ENCODE measurements at places on chromosomes 7 and 10.

DNA sequence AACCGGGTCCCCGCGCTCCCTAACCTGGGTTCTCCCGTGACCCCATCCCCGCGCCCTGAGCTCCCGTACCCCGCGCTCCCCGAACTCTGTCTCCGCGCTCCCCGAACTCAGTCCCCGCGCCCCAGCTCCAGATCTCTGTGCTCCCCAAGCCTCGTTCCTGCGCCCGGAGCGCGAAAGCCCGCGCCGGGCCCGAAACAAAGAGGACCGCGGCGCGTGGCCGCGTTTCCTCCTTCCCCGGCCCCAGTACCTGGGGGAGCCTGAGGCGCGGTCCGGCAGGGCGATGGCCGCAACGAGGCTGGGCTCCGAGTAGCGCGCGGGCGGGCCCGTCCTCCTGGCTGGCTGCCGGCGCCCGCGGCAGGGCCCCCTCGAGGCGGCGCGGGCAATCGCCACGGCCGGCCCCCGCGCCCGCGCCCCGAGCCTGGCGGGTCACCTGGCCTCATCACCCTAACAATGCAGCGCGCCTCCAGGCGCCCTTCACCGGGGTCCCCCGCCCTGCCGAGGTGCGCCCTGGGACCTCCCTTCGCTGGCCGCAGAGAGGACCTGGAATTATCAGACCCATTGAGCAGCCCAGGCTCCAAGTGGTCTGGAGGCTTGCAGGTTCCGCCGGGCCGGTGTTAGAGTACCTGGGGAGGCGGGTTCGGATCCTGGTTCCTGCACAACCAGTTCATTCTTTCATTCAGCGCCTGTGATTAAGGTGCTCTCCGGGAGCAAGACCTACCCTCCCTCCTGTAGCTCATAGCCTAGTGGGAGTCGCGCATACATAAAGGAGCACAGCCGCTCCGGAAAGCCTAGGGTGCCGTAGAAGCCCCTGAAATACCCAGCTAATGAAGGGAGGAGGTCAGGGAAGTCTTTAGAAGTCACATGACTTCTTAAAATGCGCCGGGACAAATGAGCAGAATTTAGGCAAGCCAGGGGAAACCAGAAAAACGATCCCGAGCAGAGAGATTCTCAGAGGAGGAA, at the start of gene TNS3:
TNS3 (minus strand) TSS at position 308 of the 960 bp plus-strand sequence. CDS start 142,475 bp downstream, outside the sequence.
- DNase-seq, result no peak

- no peak for DNase-seq
Observed at GRCh38 chr10:10020945-10021344, 996.7 kb upstream of the CELF2 start.

- no peak for DNase-seq
Observed at GRCh38 chr10:114504769-114505579, 100.7 kb upstream of the AFAP1L2 start.

DNA sequence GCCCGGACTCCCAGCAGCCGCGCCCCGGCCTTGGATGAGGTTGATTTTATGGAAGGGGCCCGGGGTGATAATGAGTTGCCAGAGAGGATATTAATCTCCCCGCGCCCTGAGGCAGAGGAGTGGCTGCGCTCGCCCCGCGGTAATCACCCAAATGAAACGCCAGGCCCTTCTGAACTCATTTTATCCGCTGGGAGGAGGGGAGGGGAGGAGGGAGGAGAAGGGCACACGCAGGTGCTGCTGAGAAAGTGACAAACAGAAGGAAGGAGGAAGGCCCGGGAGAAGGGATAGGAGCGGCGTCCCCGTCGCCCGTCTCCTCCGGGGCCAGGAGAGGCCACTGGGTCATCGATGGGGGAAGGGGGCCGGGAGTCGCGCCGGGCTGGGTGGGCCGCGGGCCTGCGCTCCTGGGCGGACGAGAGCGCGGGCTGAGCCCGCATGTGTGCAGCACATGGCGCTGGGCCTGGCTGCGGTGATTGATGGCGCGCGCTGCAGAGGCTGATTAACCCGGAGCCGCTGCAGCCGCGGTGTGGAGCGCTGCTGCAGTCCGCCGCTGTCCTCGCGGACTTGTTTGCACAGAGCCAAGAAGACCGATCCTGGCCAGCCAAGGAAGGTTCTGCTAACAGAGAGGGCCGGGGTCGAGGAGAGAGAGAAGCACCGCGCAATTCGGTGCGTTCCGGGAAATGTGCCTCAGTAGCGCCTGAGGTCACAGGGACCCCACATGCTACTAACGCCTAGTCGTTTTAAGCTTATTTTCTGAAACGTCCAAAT, 6.5 kb downstream of the MNX1 start:
- no peak for DNase-seq

GRCh38 chr10:122264436-122264835, 6.7 kb upstream of the BTBD16 start:
- no peak for DNase-seq

DNA sequence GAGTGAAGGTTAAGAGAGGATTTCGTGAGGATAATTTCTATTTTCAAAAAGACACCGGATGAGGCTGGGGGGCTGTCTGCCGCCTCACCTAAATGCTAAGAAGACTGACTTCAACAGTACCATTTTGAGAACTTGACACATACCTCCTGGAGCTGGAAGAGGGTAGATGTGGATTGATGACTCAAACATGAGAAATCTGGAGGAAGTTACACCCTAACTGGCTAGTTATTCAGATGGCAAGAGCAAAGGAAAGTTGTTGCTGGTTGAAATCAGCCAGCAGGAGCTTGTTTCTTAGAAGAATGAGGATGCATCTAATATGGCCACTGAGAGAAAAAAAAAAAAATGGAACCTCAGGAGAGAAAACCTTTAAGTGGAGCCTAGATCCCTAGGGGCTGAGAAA, 76.2 kb upstream of the KIAA1217 start:
- no peak for DNase-seq

DNA sequence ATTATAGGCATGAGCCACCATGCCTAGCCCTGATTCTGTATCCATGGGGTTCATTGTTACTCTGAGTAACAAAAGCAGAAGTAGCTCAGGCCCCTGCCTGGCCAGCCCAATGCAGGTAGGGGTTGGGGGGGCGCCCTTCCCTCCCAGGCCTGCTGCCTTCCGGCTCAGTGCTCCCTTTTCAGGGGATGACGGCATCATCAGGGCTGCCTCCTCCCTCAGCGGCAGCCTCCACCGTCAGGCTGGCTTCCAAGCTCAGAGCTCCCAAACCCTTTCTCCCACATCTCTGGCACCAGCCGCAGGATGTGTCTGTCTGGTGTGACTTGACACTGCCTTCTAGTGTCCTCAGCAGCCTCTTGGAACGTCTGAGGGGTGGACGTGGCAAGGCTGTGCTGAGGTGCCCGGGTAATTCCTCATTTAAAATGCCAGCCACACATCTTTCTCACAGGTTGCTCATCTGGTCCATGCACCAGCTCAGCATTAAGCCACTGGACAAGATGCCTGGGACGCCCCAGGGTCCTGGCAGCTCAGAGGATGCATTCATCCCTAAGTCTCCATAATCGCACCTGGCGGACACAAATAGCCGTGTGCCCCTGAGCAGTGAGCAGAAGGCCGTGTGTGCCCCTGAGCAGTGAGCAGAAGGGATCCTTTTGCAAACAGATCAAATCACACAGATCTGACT, 38.2 kb downstream of the PAPOLB start:
- DNase-seq, result no peak

DNA sequence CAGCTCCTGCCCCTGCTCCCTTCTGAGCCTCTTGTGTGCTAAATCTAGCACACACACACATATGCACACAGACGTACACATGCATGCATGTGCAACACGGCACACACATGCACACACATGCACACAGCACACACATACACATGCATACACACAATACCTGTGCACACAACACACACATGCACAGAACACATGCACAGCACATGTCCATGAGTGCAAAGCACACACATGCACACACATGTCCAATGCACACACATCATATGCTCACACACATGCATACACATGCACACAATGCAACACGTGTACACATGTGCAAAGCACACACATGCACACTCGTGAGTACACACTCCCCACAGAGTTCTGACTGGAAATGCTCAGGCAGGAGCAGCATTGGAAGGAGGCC, 115.0 kb downstream of the WDR37 start:
- DNase-seq, result no peak

DNA sequence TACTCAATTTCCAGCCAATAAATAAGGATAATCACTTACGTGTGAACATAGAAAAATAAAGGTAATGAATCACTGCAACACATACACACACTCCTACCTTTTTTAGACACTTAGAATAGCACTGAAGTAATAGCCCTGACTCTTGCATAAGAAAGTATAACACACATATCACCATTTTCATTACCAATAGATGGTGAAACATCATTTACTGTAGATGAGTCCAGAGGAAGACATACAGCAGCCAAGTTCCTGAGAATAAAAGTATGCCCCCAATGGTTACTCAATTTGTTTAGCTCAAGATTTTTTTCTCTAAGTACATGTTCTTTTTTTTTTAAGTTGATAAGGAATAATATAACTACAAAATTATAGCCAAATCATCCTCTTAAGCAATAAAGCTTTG, 316.3 kb downstream of the PARD3 start:
- no peak for DNase-seq

- no peak for DNase-seq
Observed at GRCh38 chr10:86815640-86816039, 59.2 kb downstream of the BMPR1A start.

GRCh38 chr10:34814913-34815184, 247 bp downstream of the PARD3 start:
- no peak for DNase-seq

- DNase-seq, result no peak
Observed at GRCh38 chr10:119191881-119192280, 13.3 kb upstream of the PRDX3 start.

- no peak for DNase-seq
Observed at GRCh38 chr7:105794741-105795729, 81.4 kb downstream of the ATXN7L1 start.

DNA sequence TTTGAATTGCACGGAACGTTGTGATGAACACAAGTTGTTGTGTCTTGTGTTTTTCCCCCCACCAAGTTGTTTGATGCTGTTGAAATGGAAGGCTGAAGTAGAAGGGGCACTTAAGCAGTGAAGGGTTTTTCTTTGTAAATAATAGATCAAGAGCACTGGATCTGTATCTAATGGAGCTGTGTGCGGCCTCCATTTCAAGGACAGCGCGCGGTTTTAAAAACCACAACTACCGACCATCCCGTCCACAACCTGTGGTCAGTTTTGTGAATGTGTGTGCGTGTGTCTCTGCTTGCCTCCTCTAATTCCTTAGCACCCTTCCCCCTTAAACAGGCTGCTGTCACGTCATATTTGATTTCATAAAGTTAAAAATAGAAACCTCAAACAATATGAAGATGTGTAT, 165.5 kb downstream of the TCF7L2 start:
- DNase-seq, result no peak

- DNase-seq, result no peak
Observed at GRCh38 chr7:30468791-30469190, 9.8 kb downstream of the NOD1 start.

DNA sequence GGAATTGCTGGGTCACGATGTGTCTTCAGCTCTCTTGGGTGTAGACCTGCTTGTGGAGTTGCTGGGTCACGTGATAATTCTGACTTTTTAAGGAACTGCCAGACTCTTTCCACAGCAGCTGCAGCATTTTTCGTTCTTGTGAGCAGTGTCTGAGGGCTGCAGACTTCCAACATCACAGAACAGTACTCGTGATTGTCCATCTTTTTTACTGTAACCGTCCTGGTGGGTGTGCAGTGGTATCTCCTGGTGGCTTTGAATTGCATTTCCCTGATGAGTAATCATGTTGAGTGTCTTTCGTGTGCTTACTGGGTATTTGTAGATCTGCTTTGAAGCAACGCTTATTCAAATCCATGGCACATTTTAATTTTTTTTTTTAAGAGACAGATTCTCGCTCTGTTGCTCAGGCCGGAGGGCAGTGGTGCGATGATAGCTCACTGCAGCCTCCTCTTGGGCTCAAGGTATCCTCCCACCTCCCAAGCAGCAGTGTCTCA, 22.7 kb downstream of the INPP5A start:
- DNase-seq, result no peak

GRCh38 chr7:29432721-29433120, 130.9 kb upstream of the PRR15 start:
- DNase-seq, result no peak

- DNase-seq, result no peak
Observed at GRCh38 chr7:65915921-65916657, 43.2 kb downstream of the VKORC1L1 start.

GRCh38 chr7:29574659-29575058, 11.0 kb downstream of the PRR15 start:
- no peak for DNase-seq

DNA sequence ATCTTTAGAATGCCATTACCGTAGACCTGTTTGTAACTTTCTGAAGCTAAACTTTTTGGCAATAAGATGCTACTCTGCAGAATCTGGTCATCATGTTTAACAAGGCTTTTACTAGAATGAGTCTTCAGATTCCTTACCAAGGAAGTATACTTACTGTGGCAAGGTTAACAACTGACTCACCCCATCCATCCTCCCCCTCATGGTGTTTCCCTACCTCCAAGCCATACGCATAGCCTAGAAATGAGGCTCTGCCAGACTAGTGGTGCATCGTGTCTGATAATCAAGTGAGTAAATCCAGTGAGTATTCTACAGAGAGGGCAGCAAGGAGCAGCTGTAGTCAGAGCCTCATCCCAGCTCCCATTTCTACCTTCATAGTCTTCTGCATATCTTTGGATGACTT, 223.6 kb downstream of the IPMK start:
- DNase-seq, result no peak

DNA sequence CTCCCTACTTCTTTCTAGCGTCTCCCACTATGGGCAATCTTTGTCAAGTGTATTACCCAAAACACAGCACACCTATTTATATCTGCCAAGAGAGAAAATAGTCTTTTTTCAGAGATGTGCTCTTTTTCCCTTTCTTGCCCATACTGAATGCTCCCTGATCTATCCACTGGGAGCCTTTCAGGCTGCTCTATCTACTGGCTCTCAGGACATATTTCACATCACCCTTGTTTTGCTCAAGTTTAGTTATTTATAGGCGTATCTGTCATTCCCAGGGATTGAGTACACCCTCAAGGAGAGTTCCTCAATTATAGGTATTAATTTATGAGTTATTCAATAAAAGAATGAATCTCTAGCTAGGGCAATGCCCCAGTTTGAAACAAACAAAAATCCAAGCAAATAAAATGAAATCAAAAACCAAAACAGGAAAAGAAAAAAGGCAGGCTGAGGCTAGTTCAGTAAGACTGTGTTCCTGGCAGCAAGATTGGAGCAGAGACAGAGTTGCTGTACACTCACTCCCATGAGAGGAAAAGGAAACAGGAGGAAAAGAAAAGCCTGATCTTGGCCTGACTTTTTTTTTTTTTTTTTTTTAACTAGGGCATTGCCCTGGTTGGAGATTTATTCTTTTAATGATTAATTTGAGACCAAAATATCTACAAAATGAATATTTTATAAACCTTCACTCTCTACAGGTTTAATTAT, 665.9 kb upstream of the PCDH15 start:
- no peak for DNase-seq

- no peak for DNase-seq
Observed at GRCh38 chr10:10701084-10701611, 316.5 kb upstream of the CELF2 start.

DNA sequence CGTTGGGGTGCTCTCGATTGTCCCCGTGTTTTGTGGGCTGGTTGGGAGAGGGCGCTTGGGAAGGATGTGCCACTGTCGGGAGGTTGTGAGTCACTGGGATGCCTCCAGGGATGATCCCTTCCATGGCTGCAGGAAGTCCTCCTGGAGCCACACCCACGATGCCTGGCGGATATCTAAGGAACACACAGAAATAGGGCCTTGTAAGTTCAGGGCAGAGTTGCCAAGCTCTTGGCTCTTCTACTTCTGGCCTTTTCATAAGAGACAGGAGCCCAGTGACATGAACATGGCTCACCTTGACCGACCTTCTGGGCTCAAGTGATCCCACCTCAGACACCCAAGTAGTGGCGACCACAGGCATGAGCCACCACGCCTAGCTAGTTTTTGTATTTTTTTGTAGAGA, 47.6 kb downstream of the ZRANB1 start:
- no peak for DNase-seq

GRCh38 chr7:47581438-47581803, 490 bp downstream of the TNS3 start:
- DNase-seq, result no peak

Data from activated naive CD4-positive, alpha-beta T cell (primary cell).